SJSA1 (cell line): ENCODE measurements at places on chromosomes 1 and 21. TPM values are rescaled to one million over a fixed set of nuclear protein-coding genes. Genes with fewer than 3 reads are reported as not detected.

The EMC1 gene
- total RNA-seq, result 75.2 and 80.5 TPM in 2 replicates

The CFHR4 gene
- not detected in 2 replicates for total RNA-seq

The C1QC gene
- total RNA-seq, result not detected in 2 replicates

The MYOG gene
- total RNA-seq, result not detected in 2 replicates

The ZNF695 gene
- 3.0 and 10.4 TPM in 2 replicates for total RNA-seq

The IL23R gene
- total RNA-seq, result not detected in 2 replicates

GRCh38 chr1:61253059-61253735 lies 170.8 kb downstream of the NFIA start:
- H3K4me1 ChIP-seq, result no peaks in the 10 kb centered on the region
- H3K27me3 ChIP-seq, result no peaks in the 10 kb centered on the region
- H3K4me3 ChIP-seq, result no peak overlapping the region
- no peak for DNase-seq
- H3K36me3 ChIP-seq, result no peaks in the 10 kb centered on the region
- H3K27ac ChIP-seq, result no peak overlapping the region

- no peak for DNase-seq
- no peaks in the 10 kb centered on the region for H3K36me3 ChIP-seq
- no peaks in the 10 kb centered on the region for H3K4me1 ChIP-seq
- no peak overlapping the region for H3K27ac ChIP-seq
- H3K27me3 ChIP-seq, result no peaks in the 10 kb centered on the region
Observed at GRCh38 chr1:246394121-246394520, 113.0 kb downstream of the SMYD3 start.

- H3K36me3 ChIP-seq, result no peaks in the 10 kb centered on the region
- H3K4me1 ChIP-seq, result 0 out of 2 replicates have a peak, but pooled peaks cover 6% of the 10 kb centered on the region
- no peak overlapping the region for H3K4me3 ChIP-seq
- H3K27ac ChIP-seq, result no peak overlapping the region
- H3K27me3 ChIP-seq, result no peaks in the 10 kb centered on the region
Observed at GRCh38 chr1:116496380-116496779, 74.4 kb downstream of the CD58 start.

DNA sequence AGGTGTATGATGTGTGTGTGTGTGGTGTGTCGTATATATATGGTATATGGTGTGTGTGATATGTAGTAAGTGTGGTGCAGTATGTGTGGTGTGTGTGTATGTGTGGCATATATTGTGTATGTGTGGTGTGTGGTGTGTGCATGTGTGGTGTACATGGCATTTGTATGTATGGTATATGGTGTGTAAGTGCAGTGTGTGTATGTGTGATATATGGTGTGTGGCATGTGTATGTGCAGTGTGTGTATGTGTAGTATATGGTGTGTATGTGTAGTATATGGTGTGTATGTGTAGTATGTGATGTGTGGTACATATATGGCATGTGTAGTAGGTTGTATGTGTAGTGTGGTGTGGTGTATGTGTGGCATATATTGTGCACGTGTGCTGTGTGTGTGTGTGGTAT lies 74.9 kb downstream of the OLFML3 start:
- peaks cover 11% of the 10 kb centered on the region; the same call in 1 of the 2 replicates for H3K27me3 ChIP-seq
- H3K36me3 ChIP-seq, result no peaks in the 10 kb centered on the region
- DNase-seq, result no peak
- H3K4me1 ChIP-seq, result no peaks in the 10 kb centered on the region

DNA sequence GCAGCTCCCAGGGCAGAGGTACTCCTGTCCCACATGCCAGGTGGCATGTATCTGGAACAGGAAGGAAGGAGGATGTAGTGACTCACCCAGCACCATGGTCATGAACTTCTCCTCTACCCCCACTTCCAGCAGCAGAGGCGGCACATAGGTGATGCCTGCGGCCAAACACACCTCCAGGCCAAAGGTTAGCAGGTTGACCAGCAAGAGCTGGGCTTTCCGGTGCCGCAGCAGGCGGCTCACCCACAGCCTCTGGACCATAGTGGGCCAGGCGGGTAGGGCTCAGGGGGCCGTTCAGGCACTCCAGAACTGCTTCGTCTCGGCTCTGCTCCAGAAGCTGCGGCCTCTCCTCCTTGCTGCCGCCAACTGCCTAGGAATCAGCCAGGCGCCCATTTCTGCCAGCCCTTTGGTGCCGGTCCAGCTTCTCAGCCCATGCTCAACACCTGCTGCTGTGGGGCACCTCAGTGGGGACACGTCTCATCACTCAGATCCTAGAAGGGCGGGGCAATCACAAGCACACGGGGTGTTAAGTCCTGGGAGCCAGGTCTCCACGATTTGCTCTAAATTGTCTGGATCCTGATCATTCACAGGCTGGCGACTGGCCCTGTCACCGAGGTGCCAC lies 15.8 kb downstream of the SLC45A3 start:
- H3K4me3 ChIP-seq, result no peak overlapping the region
- no peaks in the 10 kb centered on the region for H3K4me1 ChIP-seq
- H3K27ac ChIP-seq, result no peak overlapping the region
- H3K36me3 ChIP-seq, result no peaks in the 10 kb centered on the region
- no peak for DNase-seq
- H3K27me3 ChIP-seq, result no peaks in the 10 kb centered on the region

GRCh38 chr1:113615425-113615824 lies 143.9 kb downstream of the PHTF1 start:
- H3K4me3 ChIP-seq, result no peak overlapping the region
- H3K27me3 ChIP-seq, result no peaks in the 10 kb centered on the region

DNA sequence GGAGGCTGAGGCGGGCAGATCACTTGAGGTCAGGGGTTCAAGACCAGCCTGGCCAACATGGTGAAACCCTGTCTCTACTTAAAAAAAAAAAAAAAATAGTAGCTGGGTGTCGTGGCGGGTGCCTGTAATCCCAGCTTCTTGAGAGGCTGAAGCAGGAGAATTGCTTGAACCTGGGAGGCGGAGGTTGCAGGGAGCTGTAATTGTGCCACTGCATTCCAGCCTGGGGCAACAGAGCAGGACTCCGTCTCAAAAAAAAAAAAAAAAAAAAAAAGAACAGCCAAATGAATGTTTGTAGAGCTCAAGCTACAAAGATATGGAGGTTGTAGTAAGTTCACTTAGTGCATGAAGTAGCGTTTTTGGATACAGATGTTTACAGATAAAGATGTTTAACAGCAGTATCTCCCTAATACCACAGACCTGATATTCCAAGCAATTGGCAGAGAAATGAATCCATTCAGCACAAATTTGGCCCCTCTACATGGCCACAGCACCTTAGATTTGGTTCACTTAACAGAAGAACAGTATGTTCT lies 49.5 kb upstream of the IPO9 start:
- H3K36me3 ChIP-seq, result peaks cover 31% of the 10 kb centered on the region
- peaks cover 21% of the 10 kb centered on the region for H3K4me1 ChIP-seq
- H3K27ac ChIP-seq, result no peak overlapping the region

- peak overlapping the region; percentile 89 for H3K27ac ChIP-seq
- H3K4me1 ChIP-seq, result peaks cover 82% of the 10 kb centered on the region
Observed at GRCh38 chr1:234619071-234619480, 9.1 kb upstream of the IRF2BP2 start.

- H3K36me3 ChIP-seq, result no peaks in the 10 kb centered on the region
- no peak overlapping the region for H3K27ac ChIP-seq
- no peaks in the 10 kb centered on the region for H3K4me1 ChIP-seq
- DNase-seq, result peak; percentile 31
- no peaks in the 10 kb centered on the region for H3K27me3 ChIP-seq
Observed at GRCh38 chr1:65459397-65459768, 38.9 kb downstream of the LEPR start.
